Uterine smooth muscle cell (primary cell): ENCODE measurements at places on chromosomes 12 and 14. TPM values are rescaled to one million over a fixed set of nuclear protein-coding genes. Genes with fewer than 3 reads are reported as not detected.

C12orf56 gene
- 3.3 and 3.9 TPM in 2 replicates for total RNA-seq

IAPP gene
- not detected in 2 replicates for total RNA-seq

ZDHHC22 gene
- total RNA-seq = not detected in 2 replicates

ZNF385A gene
- 1.2 and 2.4 TPM in 2 replicates for total RNA-seq

IL26 gene
- not detected in 2 replicates for total RNA-seq

SYNJ2BP gene
- 17.2 and 17.3 TPM in 2 replicates for total RNA-seq

TRAF3 gene
- 31.6 and 34.9 TPM in 2 replicates for total RNA-seq

CHFR gene
- total RNA-seq = 34.0 and 35.5 TPM in 2 replicates
